SW 1271 (cell line): ENCODE measurements at places on chromosomes 7 and 10.

- no peak for DNase-seq
These were observed 343.1 kb upstream of the MBL2 start for GRCh38 chr10:53115660-53116059.

GRCh38 chr10:12358863-12359564 is 9.7 kb downstream of the CAMK1D start:
- no peak for DNase-seq

GRCh38 chr7:147197006-147197405 is 1080.4 kb downstream of the CNTNAP2 start:
- no peak for DNase-seq

DNA sequence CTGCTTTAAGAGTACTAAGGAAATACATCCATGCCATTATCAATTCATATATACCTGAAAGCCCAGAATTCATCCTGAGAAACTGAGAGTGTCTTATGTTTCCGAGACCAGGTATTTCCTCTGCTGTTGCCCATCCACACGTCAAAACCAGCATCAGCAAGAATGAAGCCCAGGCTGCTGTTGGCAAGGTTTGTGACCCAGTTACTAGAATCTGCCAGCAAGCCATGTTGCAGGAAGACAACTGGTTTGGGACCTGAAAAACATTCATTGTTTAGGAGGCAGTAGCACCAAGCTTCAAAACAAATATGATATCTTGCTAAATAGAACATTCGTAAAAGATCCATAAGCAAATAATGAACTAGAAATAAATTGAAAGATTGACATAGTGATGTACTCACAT is 21.0 kb upstream of the CH25H start:
- DNase-seq: no peak
